ENCODE measurements at places on chromosomes 6 and 20. TPM values are rescaled to one million over a fixed set of nuclear protein-coding genes. Genes with fewer than 3 reads are reported as not detected.

ULBP1 gene
- 0.47 TPM for polyA plus RNA-seq

PRPH2 gene
- polyA plus RNA-seq = 0.75 TPM

NKAPL gene
- 1.7 TPM for polyA plus RNA-seq

HLA-DPB1 gene
- 141 TPM for polyA plus RNA-seq

WFDC12 gene
- polyA plus RNA-seq = not detected

SALL4 gene
- not detected for polyA plus RNA-seq

- no peak for DNase-seq
These were observed 55.4 kb downstream of the GRM4 start for GRCh38 chr6:34090529-34090928.

- DNase-seq = no peak
These were observed 21.0 kb upstream of the FYN start for GRCh38 chr6:111894272-111894671.

DNA sequence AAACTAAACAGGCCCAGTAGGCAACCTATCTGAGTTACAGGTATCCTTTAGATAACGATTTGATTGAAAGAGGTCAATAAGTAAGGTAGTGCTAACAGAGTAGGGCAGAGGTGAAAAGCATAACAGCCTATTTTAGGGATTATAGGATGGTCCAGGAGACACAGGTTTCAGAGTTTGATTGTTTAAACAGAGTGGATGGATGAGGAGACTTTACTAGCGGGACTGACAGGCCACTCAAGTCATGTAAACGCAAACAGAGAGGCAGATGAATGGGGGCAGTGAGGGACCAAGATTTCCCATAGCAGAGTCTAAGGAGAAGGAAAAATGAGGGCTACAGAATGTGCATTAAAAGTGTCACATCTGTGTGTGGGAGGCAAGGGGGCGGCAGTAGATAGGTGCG lies 4.8 kb downstream of the NEDD9 start:
- no peak for DNase-seq

DNA sequence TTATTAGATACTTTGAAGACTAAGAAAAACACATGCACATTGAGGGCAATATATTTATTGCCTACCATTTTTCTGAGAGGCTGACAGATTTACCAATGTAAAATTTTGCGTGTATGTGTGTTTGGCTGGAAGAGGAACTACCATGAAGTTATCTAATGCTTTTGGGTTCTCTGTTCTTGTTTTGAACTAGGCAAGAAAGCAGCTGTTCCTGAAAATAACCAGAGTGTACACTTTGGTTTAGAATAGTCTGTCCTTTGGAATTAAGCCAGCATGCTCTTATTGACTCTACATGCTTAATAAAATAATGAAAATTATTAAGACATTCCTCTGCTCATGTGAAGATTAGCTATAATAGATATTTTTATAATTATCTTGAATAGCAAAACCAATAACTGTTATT lies 129.2 kb downstream of the MYB start:
- DNase-seq = no peak

DNA sequence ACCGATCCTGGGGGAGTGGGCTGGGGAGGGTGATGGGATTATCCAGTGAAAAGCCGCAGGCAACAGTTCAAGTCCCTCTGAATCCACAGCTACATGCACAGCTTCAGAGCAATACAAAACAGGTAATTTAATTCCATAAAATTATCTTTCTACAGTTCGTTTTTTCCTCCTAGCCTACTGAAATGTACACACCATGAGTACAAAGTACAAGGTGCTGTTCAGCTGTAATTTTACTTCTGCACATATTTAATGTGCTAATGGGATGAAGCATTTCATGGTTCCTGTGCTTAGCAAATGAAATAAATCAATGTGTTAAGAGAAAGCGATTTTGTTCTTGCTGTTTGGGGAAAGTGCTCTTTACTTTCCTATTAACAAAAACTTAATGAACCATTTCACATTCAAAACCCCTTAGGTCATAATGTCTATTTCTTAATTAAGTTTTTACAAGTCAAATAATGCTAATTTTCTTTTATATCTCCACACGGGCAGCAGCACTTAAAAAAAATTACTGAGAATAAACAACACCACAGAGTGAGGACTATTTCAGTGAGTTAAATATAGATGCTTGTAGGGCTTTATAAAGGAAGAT lies 71.8 kb downstream of the INSM1 start:
- DNase-seq = no peak

- no peak for DNase-seq
These were observed 159.8 kb downstream of the TFAP2C start for GRCh38 chr20:56788671-56789610.

GRCh38 chr6:152343735-152344360 lies 293.3 kb downstream of the SYNE1 start:
- DNase-seq = no peak
